ENCODE measurements at places on chromosomes 7 and 10.

GRCh38 chr7:11332186-11332864 lies 358.7 kb downstream of the PHF14 start:
- DNase-seq = no peak

GRCh38 chr10:2196272-2196671 lies 458.9 kb upstream of the ADARB2 start:
- no peak for DNase-seq

DNA sequence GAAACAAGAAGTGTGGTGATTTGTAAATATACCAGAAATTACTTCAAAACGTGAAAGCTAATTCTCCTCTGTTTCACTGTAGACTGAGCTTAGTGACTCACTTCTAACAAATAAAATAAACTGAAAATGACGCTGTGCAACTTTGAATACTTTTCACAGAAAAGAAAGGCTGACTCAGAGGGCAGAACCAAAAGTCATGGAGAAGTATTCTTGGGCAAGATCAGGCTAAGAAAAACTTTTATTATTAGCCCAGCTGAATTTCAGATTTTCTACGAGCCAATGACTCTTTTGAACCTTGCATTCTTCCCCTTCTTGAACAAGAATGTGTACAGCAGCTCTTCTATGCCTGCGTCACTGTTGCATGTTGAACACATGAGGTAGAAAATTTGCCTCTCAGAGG lies 527.3 kb upstream of the GHITM start:
- no peak for DNase-seq

GRCh38 chr7:73899731-73900142 lies 38.8 kb downstream of the TMEM270 start:
- no peak for DNase-seq

DNA sequence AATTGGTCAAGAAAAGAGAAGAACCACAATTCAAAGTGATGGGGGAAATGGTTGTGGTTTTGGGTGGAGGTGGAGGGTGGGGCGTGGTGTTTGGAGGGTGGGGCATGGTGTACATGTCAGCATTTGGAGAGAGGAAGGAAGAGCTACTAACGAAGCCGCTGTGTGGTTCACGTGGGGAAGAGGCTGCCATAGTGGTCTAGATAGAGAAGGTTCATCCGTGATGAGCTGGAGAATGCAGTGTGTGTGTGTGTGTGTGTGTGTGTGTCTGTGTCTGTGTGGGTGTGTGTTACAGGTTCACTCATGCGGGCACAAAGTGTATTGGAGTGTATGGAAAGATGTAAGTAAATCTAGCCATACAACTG lies 6.1 kb upstream of the VCL start:
- DNase-seq = no peak

DNA sequence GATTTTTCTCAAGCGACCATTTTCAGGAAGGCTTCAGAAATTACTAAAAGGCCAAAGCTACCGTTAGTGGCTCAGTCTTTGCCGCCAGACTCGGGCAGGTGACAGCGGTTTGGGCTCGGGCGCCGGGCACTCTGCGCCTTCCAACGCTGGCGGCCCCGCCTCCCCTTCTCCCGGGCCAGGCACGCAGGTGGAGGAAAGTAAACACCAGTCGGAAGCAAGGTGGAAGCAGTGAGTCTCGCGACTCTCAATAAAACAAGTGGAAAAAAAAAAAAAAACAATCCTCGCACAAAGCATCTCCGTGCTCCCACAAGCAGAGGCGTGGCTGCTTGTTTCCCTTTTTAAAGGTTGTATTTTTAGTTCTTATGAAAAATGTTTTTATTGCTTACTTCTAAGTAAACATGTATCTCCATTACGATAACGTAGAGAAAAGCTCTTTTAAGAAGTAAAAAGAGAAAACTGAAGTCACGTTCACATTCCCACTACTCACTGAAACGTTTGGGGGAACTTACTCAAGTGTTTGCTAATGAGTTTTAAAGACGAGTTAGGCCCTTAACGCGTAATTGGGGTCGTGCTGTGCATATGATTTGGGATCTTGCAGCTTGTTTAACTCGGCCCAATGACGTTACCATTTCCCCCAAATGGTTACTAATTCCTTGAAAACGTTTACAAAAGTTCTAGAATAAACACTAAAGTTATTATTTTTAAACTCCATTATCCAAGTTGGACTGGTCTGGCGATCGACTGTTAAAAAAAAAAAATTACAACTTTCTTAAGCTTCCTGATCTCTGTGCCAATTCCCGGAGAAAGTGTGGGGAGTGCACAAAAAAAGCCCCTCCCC lies 864 bp downstream of the CDCA7L start:
- peak; percentile 4 for DNase-seq

DNA sequence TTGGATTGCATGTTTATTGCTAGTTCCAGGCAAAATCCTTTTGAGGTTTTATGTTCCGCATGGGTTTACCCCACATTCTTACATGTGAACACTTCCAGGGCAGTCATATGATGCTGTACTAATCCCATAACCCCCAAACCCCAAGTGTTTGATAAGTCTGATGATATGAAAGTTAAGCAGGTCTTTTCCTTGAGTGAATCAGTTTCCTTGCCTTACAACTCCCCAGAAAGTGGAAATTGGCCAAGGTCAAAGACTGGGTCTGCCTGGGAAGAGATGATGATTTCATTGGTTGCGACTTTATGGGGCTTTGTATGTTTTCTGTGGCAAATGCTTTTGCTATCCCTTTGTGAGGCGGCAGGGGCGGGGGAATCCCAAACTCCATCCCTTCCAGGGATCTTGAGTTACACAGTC lies 24.7 kb downstream of the AFAP1L2 start:
- DNase-seq = no peak

DNA sequence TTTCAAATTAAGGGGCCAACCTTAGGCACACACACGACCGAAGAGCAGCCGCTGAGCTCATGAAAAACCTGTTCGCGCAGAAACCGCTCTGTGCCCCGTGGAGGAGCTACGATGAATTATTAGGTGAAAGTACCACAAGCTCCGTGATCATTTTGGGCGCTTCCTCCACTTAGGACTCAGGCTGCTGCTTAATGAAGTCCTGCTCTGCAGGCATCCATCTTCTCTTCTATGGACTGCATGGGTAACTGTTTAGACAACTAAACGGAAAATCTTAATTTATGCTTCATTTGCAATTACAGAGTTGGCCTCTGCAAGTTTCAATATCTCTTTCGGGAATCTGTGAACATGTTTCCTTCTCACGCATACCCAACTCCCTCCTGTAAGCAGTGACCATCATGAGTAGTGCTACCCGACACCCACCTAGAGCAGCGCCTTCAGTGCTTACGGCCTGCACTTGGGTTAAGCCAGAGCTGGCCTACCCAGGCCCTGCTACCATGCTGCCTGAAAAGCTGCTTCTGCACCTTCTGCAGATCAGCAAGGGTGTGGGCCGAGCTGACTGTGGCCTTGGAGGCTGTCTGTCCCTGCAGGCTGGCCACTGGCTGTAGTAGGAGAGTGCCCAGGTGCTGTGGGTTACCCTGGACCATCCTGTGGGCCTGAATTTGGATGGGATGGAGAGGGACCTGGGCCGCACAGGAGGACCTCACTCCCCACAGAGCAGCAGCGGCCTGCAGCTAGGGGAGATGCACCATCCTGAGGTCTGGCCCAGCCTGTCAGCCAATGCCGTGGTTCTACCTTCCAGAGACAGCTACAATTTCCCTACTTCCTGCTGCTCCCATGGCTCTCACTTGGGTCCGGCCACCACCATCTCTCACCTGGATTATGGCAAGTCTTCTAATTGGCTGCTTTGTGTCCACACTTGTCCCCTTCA lies 36.0 kb downstream of the GNA12 start:
- no peak for DNase-seq

GRCh38 chr10:9878383-9878782 lies 1139.3 kb upstream of the CELF2 start:
- no peak for DNase-seq

DNA sequence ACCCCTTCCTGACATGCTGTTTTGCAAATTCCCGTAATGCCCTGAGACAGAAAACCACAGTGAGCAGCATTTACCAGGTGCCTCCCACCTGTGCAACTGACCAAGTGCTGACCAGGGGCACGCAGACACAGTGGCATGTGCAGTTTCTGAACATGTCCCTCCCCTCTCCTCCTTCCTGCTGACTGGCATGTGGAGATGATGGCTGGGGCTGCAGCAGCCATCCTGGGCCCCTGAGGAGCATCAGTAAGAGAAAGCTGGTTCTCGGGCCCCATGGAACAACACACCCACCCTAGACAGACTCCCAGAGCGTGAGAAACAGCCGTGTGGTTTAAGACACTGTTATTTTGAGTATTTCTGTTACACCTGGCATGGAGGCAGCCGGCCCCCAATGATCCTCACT lies 66.2 kb upstream of the PDGFA start:
- DNase-seq = no peak

DNA sequence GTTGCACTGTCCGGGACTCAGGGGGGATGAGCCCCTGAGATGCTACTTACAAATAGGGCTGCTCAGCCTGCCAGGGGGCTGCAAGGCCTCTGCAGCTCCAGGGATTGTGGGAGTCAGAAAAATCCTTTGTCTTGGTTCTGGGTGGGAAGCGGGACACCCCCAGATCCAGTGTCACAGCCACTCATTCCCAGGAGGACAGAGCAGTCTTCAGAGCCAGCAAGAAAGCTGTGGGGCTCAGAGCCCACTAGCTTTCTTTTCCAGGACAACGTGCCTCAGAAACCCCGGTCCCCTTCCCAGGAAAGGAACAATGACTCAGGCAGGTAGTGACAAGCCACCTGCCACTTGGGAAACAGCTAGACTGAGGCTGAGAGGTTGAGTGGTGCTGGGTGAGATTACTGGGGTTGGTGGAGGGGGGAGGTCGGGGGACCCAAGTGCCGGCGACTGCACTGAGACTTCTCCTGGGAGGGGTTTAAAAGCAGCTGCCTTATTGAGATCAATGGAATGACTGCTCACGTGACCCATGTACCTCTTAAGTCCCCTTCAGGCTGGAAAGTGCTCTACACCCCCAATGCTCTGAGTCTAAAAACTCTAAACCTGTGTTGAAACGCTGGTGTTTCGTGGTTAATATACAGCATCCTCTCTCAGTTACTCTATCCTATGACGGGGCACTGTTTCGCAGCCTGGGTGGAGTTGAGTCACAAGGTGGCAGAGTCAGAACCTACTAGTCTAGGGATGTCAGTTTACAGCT lies 123.6 kb downstream of the UBE2H start:
- DNase-seq = no peak

GRCh38 chr7:113504142-113504541 lies 385.8 kb upstream of the SMIM30 start:
- no peak for DNase-seq

DNA sequence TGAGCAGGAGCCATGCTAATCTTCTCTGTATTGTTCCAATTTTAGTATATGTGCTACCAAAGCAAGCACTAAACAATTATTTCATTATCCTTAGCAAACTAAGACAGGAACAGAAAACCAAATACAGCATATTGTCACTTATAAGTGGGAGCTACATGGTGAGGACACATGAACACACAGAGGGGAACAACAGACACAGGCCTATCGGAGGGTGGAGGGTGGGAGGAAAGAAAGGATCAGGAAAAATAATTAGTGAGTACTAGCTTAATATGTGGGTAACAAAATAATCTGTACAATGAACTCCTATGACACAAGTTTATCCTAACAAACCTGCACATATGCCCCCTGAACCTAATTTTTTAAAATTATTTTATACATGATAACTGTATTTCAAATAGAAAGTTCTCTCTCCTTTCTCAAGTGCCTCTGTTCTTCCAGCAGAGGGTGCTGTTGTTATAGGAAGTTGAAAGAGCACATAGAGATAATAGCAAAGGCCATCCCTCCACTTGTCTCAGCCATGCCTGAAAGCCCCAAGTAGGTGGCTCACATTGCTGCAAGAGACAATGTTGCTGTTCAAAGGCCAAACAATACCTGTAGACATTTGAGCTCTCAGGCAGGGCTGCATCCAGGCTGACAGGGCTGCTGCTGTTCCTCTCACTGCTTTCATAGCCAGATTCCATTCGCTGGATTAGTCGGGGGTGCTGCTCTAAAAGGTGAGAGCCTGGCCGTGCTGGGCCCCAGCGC lies 33.4 kb upstream of the PPP3CB start:
- DNase-seq = no peak

DNA sequence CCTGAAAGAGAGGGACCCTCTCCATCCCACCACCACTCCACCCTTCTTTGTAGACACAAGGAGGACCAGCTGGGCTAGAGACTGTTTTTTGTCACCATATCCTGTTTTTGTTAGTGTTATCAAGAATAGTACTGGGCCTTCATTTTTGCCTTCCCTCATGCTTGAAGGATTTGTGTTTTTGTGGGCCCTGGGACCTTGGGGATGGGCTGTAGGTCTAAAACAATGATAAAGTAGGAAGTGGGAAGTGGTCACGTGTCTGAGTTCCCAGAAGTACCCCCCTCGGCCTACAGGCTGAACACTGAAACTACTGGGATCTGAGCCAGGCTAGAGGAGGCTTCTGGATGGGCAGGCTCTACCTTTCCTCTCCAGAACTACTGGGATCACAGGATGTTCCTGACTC lies 8.9 kb downstream of the AGFG2 start:
- no peak for DNase-seq

DNA sequence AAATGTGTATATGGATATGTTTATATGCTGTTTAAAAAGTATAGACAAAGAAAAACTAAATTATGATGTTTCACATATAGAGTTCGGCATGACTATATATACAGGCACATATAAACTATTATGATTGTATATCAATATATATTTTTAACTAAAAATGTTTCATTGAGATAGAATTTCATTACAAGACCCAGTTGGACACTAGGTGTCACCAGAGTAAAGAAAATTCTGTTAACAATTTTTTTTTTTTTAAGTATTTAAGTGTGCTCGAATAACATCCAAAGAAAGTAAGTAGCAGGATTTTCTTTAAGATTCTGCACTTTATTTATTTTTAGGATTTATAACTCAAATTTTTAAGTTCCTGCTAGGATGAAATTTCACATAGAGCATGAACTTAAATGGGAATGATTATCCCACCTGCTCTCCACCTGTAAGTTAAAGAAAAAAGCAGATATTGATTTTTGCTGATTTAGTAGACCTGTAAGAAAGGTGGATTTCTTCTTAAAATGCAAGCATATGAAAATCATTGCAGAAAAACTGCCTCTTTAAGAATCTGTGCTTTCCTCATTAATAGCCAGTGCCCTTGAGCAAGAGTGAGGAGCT lies 961.5 kb downstream of the PCDH15 start:
- no peak for DNase-seq

DNA sequence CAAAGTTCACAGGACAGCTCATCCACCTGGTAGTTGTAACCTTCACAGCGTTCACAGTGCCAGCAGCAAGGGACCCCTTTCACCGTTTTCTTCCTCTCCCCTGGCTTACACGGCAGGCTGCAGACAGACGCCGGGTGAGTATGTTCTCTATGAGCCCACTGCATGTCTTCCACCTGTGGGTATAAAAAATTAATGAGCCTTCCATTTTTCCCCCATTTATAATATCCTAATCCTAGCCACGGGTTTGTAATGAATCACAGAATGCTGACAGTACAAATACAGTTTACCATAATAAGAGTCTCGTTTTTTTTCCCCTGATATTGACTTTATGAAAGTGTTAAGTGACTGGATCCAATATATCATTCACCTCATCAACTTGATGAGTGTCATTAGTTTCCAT lies 719.0 kb downstream of the GRM8 start:
- DNase-seq = no peak

GRCh38 chr7:91565499-91566401 lies 301.5 kb downstream of the FZD1 start:
- peak; percentile 10 for DNase-seq
